NCI-H2081 (cell line): ENCODE measurements at places on chromosomes 3 and 15.

GRCh38 chr15:80371924-80372323 lies 32.3 kb upstream of the ARNT2 start:
- no peak for DNase-seq

- no peak for DNase-seq
Observed at GRCh38 chr3:191500892-191501291, 39.9 kb downstream of the PYDC2 start.

DNA sequence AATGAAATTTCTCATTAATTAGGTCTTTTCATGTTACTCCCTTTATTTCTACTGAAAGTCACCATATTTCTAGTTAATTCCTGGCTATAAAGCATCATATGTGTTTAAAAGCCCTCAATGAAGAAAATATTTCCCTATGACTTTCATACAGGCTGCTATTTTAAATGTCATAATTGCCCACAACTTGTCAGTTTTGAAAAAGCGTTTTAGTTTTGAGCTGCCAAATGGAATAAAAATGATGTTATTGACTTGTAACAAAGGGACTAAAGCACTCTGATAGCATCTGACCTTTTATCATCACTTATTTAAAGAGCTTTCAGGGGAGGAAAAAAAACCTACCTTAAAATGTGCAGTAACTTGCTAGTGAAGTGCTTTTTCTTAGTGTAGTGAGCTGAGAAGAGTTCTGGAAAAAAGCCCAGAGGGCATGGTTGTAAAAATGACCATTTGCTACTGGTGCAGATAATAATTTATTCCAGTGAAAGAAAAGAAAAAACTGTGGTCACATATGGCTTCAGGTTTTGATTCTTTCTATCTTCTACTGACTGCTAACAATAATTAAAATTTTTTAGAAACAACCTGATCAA lies 877.2 kb downstream of the CADM2 start:
- no peak for DNase-seq

DNA sequence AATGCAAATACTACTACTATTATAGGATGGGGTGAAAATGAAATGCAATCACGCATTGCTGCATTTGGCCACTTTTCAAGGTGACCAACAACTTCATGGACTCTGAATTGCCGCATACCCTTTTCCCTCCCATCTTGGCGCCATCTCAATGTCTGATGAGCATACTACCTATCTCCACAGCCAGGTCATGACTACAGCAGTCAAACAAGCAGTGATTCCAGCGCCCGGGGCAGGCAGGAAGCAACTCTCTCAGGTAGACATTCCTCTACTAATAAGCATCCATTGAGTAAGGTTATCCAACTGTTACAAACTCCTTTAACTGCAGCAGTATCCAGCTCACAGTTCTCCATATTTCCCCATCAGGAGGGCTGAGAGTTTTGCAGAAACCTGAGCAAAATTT lies 155.4 kb downstream of the ADAMTS17 start:
- no peak for DNase-seq

GRCh38 chr15:63683343-63683951 lies 86.3 kb downstream of the FBXL22 start:
- no peak for DNase-seq
